CD8-positive, alpha-beta memory T cell (primary cell): ENCODE measurements at places on chromosomes 16 and 17. TPM values are rescaled to one million over a fixed set of nuclear protein-coding genes. Genes with fewer than 3 reads are reported as not detected.

DNA sequence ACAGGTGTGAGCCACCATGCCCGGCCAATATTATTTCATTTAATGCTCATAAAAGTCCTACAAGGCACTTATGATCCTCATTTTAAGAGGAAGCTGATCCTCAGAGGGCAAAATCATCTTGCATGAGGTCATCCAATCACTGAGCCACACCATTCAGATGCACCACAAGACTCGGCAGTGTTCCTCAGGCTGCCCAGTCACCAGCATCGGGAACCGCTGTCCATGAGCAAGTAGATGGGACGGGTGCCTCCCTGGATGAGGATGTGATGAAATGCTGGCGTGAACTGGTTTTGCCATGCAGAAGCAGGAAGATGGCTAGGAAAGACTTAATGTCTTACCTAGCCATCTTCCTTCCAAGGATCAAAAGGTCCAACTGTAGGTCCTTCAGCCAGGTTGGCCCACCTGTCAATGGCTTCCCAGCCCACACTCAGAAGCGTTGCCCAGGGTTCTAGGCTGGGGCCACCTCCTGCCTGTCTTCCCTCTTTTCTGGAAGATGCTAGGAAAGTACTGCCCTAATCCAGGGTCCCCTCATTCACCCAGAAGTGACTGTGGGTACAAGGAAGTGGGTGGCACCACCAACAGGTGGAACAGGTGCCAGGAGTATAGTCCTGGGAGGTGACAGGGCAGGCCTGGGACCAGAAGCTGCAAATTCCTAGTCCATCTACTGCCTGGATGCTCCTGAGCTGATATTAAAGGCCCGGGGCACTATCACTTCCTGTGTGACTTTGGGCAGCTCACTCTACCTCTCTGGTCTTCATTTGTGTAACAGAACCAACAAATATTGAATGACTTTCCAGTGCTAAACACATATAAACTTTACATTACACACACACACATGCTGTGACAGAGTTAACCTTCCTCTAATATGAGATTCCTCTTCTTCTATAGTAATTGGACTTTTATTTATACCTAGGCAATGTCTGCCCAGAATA, 32.2 kb upstream of the CRYBA1 start:
- no peaks in the 10 kb centered on the region for H3K4me1 ChIP-seq
- no peak overlapping the region for H3K4me3 ChIP-seq
- H3K36me3 ChIP-seq: no peaks in the 10 kb centered on the region
- H3K27ac ChIP-seq: no peak overlapping the region

DNA sequence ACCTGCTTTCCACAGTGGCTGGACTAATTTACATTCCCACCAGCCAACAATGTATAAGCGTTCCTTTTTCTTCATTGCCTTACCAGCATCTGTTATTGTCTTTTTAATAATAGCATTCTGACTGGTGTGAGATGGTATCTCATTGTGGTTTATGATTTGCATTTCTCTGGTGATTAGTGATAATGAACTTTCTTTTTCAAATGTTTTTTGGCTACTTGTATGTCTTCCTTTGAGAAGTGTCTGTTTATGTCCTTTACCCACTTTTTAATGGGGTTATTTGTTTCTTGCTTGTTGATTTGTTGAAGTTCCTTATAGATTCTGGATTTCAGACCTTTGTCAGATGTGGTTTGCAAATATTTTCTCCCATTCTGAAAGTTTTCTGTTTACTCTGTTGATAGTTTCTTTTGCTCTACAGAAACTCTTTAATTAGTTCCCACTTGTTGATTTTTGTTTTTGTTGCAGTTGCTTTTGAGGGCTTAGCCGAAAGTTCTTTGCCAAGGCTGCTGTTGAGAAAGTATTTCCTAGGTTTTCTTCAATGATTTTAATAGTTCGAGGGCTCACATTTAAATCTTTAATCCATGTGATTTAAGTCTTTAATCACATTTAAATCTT, 26.8 kb downstream of the ITGAM start:
- no peaks in the 10 kb centered on the region for H3K36me3 ChIP-seq
- H3K27ac ChIP-seq: no peak overlapping the region
- no peak for DNase-seq
- no peaks in the 10 kb centered on the region for H3K27me3 ChIP-seq
- H3K4me1 ChIP-seq: peaks cover 9% of the 10 kb centered on the region
- H3K4me3 ChIP-seq: no peak overlapping the region

- no peaks in the 10 kb centered on the region for H3K36me3 ChIP-seq
- H3K4me1 ChIP-seq: peaks cover 17% of the 10 kb centered on the region
- DNase-seq: no peak
- no peak overlapping the region for H3K27ac ChIP-seq
- no peaks in the 10 kb centered on the region for H3K27me3 ChIP-seq
Measured at GRCh38 chr17:19724501-19725420, 8.4 kb upstream of the SLC47A2 start.

- no peaks in the 10 kb centered on the region for H3K27me3 ChIP-seq
- H3K36me3 ChIP-seq: no peaks in the 10 kb centered on the region
- H3K27ac ChIP-seq: no peak overlapping the region
- peaks cover 13% of the 10 kb centered on the region for H3K4me1 ChIP-seq
Measured at GRCh38 chr17:16297367-16298139, 55.7 kb downstream of the CENPV start.

DNA sequence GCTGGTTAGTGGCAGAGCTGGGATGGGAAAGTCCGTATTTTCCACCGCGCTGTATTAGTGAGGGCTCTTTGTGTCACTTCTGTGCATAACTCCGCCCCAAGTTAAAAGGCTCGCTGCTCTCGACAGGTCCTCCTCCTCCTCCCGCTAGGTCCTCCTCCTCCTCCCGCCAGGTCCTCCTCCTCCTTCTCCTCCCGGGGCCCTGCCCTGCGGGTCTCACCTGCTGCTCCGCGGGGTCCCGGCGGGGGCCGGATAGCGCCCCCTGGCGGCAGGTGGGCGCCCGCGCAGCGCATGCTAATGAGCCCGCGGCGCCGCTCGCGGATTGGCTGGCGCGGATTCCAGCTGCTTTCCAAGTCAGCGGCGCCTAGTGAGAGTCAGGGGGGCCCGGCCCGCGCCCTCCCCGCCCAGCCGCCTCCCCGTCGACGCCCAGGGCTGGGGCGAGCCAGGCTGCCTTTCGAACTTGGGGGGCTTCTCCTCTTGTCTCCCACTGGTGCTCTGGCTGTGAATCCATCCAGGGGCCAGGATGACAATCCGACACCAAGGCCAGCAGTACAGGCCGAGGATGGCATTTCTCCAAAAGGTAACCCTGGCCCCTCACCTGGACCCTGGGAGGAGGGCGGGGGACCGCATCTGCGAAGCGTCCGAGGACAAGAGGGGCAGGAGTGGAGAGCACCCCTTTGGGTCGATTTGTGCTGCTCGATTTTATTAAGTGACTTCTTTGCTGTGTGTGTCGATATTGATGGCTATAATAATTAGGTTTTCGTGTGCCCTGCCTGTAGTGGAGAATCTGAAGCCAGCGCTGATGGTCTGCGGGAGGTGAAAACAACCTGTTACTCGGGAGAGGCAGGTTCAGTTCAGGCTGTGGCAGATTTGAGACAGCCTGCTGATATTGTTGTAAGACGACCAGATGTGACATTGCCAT, at the start of gene RGS9:
Gene RGS9 (plus strand): TSS at position 350 of the 919 bp plus-strand sequence. CDS start 171 bp downstream, at position 521.
- H3K4me1 ChIP-seq: peaks cover 30% of the 10 kb centered on the region
- no peaks in the 10 kb centered on the region for H3K27me3 ChIP-seq
- H3K27ac ChIP-seq: no peak within 1 kb of the TSS
- peak; percentile 91 for DNase-seq
- no peaks in the 10 kb centered on the region for H3K36me3 ChIP-seq

DNA sequence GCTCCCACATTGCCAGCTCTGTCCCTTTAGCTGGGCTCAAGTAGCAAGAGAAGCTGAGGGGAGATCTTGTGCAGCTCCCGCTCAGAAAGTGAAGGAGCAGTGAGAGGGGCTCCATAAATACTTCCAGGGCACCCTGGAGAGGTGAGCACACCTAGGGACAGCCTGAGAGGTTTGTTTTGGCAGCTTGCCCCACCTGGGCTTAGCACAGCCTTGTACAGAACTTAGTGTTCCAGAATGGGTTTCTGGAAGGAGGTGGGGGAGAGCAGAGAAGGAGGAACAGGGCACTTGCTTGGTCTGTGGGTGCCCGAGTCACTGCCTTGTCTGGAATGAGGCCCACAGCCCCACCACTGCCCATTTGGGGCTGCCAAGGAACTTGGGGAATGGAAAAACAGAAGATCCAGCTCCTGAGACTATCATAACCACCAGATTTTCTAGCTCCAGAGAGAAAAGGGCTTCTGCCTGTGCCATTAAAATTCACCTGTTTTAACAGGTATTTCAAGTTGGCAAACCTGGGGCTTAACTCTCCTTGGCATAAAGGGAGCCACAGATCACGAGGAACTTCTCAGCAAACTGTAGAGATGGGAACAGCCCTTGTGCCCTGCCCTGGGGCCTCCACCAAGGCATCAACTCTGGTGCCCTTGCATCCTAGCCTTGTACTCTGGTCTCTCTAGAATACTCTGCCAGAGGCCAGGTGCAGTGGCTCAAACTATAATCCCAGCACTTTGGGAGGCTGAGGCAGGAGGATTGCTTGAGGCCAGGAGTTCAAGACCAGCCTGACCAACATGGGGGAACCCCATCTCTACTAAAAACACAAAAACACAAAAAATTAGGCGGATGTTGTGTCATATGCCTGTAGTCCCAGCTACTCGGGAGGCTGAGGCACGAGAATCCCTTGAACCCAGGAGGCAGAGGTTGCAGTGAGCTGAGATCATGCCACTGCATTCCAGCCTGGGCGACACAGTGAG, 1.9 kb downstream of the PRR15L start:
- no peak overlapping the region for H3K4me3 ChIP-seq
- no peaks in the 10 kb centered on the region for H3K4me1 ChIP-seq
- H3K27ac ChIP-seq: no peak overlapping the region
- H3K36me3 ChIP-seq: no peaks in the 10 kb centered on the region

DNA sequence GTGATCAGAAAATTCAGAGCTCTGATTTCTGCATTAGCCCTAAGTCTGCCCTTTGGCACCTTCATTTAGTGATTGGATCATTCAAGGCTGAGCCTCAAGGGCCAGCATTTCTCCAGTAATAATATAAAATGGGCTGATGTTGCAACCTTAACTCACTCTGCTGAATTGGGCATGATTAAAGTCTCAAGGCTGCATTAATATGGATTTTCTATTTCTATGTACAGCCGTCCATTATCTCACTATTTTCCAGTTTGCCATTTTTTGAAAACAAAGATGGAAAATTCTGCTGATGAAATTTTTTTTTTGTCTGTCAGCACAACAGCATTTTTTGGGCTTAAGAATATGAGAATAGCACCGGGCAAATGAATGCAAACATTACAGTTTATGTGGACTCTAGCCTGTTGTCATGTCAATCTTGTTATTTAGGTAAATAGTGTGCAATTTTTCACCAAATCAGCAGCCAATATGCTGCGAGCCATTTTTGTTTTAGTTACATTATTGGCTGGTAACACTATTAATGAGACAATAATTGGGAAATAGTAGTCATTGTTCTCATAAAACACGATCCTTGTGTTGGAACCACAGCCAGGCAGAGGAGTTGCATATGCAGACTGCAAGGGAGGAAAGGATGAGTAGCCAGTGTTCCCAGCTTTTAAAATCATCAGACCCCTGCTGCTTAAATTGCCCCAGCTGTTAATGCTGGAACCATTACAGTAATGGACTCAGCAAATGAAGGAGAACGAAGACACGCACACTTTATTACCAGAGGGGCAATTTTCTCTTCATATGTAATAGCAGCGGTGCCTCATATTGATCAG, 10.5 kb downstream of the FTO start:
- no peak overlapping the region for H3K27ac ChIP-seq
- DNase-seq: no peak
- no peaks in the 10 kb centered on the region for H3K36me3 ChIP-seq
- no peaks in the 10 kb centered on the region for H3K4me1 ChIP-seq
- H3K4me3 ChIP-seq: no peak overlapping the region
- H3K27me3 ChIP-seq: no peaks in the 10 kb centered on the region

- H3K4me3 ChIP-seq: no peak overlapping the region
- H3K4me1 ChIP-seq: peaks cover 10% of the 10 kb centered on the region
- no peak for DNase-seq
- no peak overlapping the region for H3K27ac ChIP-seq
- peaks cover 20% of the 10 kb centered on the region for H3K36me3 ChIP-seq
Measured at GRCh38 chr16:47592232-47592631, 131.1 kb downstream of the PHKB start.

GRCh38 chr16:79962962-79963361, 362.4 kb upstream of the MAF start:
- H3K27me3 ChIP-seq: no peaks in the 10 kb centered on the region
- no peak overlapping the region for H3K4me3 ChIP-seq
- no peak for DNase-seq
- no peaks in the 10 kb centered on the region for H3K4me1 ChIP-seq
- no peaks in the 10 kb centered on the region for H3K36me3 ChIP-seq

Gene HP
- not detected for polyA plus RNA-seq
